ENCODE measurements at places on chromosomes 11 and 22.

DNA sequence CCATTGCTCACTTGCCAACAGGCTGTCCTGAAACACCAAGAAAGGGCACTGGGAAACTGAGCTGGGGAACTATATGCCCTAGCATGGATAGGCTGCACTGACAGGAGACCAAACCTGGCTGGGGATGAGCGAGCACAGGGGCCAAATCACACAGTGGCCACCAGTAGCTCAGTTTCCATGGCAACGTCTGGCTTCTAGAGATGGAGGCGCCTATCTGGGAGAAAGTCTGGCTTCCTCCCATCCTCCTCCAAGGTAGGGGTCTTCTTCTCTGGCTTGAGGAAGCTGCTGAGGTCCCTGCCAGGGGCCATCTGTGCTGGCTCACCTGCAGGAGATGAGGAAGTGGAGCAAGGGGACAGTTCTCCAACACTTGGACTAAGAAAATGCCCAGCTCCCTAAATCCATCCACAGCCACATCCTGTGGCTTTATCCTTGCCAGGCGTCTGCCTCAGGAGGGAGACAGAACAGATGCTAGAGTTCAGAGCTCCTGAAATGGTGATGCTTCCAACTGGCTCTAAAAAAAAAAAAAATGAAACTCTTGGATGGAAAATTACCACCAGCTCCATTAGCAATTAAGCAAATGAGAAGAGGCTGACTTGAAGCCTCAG is 48.3 kb downstream of the SYT13 start:
- no peak for DNase-seq

DNA sequence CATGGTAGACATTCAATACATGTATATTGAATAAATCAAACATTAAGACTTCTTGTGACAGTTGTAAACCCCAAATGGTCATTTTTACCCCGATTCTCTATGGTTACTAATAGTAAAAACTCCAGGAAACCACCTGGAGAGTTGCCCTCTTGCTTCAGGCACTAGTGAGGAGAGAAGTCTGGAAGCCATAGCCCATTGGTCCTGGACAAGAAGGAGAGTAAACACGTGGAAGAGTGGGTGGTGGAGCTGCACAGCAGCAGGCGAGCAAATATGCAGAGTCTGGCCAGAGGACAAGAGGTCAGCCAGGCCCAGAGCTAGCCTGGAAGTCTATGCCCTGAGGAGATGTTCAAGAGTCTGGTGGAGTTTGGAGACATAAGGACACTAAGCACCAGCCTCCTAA is 17.7 kb downstream of the DCHS1 start:
- DNase-seq: no peak

GRCh38 chr11:43555816-43556611 is 124.5 kb upstream of the HSD17B12 start:
- DNase-seq: no peak

GRCh38 chr11:103587901-103588788 is 448.3 kb upstream of the DDI1 start:
- DNase-seq: no peak

DNA sequence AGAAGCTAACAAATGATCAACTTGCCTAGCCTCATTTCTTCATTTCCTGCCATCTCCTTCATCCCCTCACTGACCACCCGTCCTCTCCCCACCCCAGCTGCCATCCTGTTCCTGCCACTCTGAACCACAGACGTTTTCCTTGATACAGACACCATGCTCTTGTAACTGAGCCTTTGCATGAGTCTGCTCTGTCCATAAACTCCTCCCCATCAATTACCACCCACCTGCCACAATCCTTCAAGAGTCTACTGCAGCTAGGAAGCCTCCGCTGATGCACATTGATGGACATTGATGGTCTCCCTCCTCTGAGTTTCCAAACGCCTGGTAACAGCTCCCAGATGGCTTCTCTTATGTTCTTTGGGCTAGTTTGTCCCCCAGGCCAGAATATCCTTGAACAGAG is 193.8 kb downstream of the DBX1 start:
- DNase-seq: no peak

GRCh38 chr11:76610371-76610770 is 60.2 kb downstream of the LRRC32 start:
- DNase-seq: no peak

Data from effector memory CD8-positive, alpha-beta T cell (primary cell).